ENCODE measurements at places on chromosomes 5 and 9. TPM values are rescaled to one million over a fixed set of nuclear protein-coding genes. Genes with fewer than 3 reads are reported as not detected.

DNA sequence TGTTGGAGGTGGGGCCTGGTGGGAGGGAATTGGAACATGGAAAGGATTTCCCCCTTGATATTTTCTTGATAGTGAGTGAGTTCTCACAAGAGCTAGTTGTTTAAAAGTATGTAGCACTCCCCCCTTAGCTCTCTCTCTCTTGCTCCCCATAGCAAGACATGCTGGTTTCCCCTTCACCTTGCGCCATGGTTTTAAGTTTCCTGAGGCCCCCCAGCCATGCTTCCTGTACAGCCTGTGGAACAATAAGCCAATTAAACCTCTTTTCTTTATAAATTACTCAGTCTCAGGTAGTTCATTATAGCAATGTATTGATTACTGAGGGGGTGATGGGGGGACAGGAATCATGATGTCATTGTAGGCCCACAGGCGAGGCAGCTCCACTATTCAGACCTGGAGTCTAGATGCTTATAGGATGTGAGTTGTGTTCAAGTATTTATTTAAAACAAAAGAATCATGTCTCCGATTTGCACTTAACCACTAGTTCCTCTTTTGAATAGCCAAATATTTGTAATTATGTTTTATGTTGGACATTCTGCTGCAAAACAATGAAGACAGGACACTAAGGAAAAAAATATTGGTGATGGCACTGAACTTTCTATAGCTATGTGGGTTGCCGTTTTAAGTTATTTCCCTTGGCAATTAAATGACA is 156.6 kb downstream of the TMEM38B start:
- DNase-seq: no peak

- DNase-seq: peak; percentile 7
These were observed 28.5 kb upstream of the UNC5A start for GRCh38 chr5:176781638-176782570.

GRCh38 chr5:172791726-172792445 is 20.9 kb upstream of the DUSP1 start:
- no peak for DNase-seq

- DNase-seq: no peak
These were observed 11.3 kb upstream of the RNF130 start for GRCh38 chr5:180082633-180083420.

GRCh38 chr5:126402621-126403555 is 20.3 kb upstream of the GRAMD2B start:
- no peak for DNase-seq

DNA sequence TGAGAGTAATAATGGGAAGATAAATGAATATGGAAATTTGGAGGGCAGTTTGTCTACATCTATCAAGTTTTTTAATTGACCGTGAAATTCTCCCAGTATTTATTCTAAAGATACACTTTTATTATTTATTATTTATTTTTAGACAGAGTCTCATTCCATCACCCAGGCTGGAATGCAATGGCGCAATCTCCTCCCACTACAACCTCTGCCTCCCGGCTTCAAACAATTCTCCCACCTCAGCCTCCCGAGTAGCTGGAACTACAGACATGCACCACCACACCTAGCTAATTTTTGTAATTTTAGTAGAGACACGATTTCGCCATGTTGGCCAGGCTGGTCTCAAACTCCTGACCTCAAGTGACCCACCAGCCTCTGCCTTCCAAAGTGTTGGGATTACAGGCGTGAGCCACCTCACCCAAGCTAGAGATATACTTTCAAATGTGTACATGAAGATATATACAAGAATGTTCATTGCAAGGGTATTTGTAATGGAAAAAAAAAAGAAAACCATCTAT is 97.7 kb upstream of the SLC12A2 start:
- no peak for DNase-seq

- peak; percentile 68 for DNase-seq
These were observed 28.9 kb downstream of the SHB start for GRCh38 chr9:38039907-38040682.

- DNase-seq: peak; percentile 82
These were observed 8.0 kb upstream of the UBAC1 start for GRCh38 chr9:135969064-135969683.

- DNase-seq: no peak
These were observed 309.6 kb downstream of the EPB41L4A start for GRCh38 chr5:112109331-112110007.

DNA sequence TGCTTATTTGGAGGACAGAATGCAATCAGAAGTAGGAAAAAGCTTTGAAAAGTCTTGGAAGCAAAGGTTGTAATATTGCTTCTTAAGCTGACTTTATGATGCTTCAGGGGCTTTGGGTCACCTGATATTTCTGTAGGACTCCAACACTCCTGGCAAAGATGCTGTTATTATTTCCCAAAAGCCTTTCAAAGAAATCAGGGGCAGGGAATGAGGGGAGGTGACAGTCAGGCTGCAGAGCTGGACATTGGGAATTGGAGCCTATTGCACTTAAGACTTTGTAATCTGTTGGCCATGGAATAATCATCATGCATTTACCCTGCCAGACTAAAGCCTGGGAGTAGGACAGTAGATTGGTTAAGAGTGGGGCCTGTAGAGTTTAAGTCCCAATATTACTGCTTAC is 168.3 kb upstream of the IL12B start:
- DNase-seq: no peak

DNA sequence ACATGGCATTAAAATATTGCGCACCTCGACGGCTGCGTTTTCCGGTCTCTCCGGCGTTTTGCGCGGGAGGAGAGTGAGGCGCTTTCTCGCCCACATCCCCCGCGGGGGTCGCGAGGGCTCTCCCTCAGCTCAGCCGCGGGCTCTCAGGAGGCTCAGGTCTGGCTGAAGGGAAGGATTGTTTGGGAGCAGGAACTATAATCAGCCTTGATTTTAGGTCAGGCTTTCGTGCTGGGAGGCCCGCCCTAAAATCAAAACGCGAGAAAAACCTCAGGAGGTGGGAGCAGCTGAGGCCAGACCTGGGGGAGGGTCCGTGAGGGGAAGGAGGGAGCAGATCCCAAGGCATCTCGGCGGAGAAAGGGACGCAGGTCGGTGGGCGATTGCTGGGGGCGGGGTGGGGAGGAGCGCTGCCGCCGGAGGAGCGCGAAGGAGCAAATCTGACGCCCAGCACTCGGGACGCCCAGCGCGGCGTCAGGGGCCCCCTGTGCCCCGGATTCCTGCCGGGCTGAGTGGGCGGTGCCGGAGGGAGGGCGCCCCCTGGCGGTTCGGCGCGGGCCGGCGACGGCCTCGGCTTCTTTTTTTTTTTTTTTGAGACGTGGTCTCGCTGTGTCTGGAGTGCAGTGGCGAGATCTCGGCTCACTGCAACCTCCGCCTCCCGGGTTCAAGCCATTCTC is 18.7 kb upstream of the RNF130 start:
- DNase-seq: peak; percentile 87

DNA sequence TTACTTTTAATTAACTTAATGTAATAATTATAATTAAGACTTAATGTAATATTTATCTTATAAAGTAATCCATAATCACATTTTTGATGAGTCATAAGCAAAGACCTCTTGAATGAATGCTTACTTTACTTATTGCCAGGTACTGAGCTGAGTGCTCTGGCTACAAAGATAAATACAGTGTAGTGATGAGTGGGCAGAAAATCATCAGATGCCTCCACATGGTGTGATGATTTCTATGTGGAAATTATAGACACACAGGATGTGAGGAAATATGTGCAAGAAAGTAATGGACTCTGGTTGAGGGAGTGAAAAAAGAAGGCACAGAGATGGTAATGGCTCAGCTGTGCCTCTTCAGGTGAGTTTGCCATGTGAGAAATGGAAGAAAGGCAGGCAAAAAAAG is 422.6 kb upstream of the CD180 start:
- no peak for DNase-seq

DNA sequence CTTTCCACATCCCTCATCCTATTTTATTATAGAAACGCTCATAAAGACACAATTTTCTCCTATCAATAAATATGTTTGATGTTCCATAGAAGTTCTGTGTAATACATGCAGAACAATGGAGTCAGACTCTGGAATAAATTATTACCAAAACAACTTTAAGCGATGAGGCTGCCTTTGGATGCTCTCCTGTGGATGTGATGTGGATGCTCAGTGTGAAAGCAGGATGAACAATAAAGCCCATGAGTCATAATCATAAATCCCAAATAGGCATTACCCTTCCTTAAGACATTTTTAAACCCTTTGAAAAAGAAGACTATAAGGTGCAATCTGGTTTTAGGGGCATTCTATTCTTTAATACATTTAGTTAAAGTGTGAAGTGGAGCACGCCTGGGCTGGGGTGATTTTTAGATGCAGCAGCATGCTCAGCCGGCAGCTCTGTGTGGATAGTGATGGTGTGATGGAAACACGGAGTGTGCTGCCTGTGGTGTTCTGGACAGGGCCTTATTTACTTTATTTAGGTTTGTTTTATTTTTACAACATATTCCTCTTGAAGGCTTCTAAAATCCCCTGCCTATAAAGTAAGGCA is 991.4 kb downstream of the PTPRD start:
- DNase-seq: no peak

GRCh38 chr5:66529704-66530103 is 66.5 kb upstream of the MAST4 start:
- DNase-seq: no peak

GRCh38 chr5:123438244-123438643 is 15.0 kb upstream of the CEP120 start:
- DNase-seq: no peak

DNA sequence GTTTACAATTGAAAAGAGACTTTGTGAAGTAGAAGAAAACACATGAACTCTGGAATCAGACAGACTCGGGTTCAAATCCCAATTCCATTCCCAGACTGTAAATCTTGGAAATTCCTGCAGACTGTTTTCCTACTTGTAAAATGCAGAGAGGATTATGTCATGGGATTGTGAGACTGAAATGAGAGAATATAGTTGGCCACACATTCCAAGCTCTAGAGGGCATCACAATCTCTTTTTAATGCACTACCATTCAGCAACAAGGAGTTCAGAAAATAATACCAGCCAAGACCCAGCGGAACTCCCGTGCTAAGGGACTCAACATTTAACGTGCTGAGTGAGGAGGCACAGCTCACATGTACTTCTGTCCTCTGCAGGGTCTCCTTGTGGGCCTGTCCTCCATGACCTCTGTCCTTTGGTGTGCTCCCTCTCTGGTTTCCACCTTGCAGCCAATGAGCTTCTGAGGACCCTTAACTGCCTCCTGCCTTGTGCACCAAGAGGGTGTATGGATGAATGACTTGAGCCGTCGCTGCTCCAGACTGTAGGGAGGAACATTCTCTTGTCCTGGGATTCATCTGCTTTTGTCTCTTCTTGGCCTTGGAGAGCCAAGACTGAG is 263.5 kb downstream of the NTRK2 start:
- DNase-seq: peak; percentile 64

DNA sequence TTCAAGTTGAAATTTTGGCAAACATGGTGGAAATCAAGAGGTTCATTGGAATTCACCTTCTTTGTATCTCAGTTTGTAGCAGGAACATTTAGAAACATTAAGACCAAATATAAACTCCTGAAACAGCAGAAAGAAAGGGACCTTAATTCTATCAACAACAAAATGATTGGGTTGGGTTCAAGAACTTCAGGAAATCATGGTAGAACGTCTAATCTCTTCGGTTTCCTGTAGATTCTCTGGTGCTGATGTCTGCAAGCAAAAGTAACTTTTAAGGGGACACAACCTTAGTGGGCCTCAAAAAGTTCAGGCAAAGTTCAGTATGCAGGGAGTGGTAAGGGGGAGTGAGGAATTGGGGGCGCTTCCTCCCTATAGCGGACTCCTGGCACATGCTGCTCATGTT is 3.4 kb downstream of the IL33 start:
- DNase-seq: no peak

DNA sequence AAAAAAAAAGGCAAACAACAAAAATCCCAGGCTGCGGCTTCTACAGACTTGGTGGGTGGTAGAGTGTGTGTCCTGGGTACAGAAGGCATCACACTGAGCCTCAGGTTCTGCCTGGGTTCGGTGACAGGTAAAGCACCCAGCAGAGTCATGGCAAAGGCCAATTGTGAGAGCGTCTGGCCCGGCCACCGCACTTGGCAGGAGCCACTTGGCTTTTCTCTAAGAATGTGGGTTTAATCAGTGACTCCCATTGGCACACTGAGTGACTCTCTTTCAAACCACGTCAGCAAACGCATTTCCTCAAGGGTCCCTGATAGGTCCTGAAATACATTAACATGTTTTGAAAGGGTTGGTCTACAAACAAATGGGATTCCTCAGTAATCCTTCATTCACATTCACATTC is 17.0 kb downstream of the COL23A1 start:
- no peak for DNase-seq

DNA sequence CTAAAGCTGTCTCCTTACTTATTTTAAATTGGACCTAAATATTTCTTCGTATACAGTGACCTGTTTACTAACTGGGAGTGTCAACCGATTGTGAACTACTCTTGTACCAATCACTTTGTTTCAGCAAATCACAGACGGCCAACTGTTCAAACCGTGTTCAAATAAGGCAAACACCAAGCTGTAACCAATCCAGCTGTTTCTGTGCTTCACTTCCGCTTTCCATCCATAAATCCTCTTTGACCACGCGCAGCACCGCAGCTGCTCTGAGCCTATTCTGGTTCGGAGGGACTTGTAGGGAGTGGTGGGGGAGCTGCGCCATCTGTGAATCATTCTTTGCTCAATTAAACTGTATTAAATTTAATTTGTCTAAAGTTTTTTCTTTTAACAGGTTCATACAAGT is 4.8 kb upstream of the FAM240B start:
- no peak for DNase-seq

- no peak for DNase-seq
These were observed 15.1 kb upstream of the ISOC1 start for GRCh38 chr5:129079496-129079895.

DNA sequence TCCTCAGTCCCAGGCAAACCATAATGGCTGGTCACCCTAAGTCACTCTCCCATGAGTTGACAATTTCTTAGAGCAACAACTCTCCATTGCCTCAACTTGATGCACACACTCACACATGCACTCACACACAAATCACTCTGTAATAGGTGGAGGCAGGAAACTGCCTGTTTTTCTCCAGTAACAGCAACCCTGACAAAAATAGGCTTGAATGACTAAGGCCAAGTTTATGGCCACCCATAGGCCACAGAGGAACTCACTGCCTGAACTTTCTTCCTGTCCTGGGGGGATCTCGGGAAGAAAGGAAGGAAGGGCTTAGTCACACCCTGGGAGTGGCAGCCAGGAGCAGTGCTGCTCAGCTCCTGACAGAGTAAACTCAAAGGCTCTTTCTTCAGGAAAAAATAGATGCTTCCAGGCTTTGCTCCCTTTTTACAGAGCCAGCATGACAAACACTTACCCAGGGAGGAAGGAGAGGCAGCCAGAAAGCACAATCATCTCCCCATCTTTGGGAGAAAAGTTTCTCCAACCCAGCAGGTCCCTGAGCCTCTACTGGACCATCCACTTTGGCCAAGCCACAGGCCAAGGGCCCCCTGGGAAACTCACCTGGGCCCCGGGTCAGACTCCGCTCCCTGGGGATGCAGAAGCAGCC is 368 bp downstream of the SH3TC2 start:
- no peak for DNase-seq

GRCh38 chr5:178651046-178651810 is 24.4 kb upstream of the CLK4 start:
- no peak for DNase-seq

The TYRP1 gene
- total RNA-seq: 0.41 TPM

The KCNIP1 gene
- total RNA-seq: 1.8 TPM

The CCIN gene
- 0.13 TPM for total RNA-seq

The NR4A3 gene
- total RNA-seq: 9.1 TPM

The RBM18 gene
- 18.5 TPM for total RNA-seq

The CARTPT gene
- not detected for total RNA-seq

The RC3H2 gene
- 49.9 TPM for total RNA-seq

The TAF11L5 gene
- total RNA-seq: not detected

The ORM2 gene
- not detected for total RNA-seq

The GARIN3 gene
- not detected for total RNA-seq
